Fibroblast of gingiva (primary cell): ENCODE measurements at places on chromosomes 5 and 9.
A peak's percentile ranks its signal among the peaks of the same experiment; 100 is the strongest.

GRCh38 chr9:78296201-78296892, 578 bp upstream of the PSAT1 start:
- DNase-seq, result peak; percentile 44

GRCh38 chr9:6968271-6968670, 210.5 kb downstream of the KDM4C start:
- DNase-seq, result peak; percentile 61

- DNase-seq, result no peak
Measured at GRCh38 chr5:141806626-141807025, 71.6 kb downstream of the PCDH1 start.

DNA sequence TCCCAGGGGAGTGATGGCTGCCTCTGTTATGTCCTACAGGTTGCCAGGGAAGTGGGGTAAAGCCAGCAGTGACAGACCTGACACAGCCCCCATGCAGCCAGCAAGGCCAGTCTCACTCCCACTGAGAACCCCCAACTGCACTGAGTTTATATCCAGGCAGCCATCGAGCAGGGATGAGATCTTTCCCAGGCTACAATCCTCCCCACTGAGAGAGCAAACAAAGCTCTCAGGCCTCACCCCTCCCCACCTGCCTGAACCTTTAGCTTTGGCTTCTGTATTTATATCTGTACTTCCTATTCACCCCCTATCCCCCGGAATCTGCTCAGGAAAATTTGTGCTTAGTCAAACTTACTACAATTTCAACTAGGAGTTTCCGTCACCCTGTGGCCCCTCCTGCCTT, 284.1 kb downstream of the FAM170A start:
- DNase-seq, result no peak

- no peak for DNase-seq
Measured at GRCh38 chr5:90171466-90171865, 238.1 kb downstream of the CETN3 start.

DNA sequence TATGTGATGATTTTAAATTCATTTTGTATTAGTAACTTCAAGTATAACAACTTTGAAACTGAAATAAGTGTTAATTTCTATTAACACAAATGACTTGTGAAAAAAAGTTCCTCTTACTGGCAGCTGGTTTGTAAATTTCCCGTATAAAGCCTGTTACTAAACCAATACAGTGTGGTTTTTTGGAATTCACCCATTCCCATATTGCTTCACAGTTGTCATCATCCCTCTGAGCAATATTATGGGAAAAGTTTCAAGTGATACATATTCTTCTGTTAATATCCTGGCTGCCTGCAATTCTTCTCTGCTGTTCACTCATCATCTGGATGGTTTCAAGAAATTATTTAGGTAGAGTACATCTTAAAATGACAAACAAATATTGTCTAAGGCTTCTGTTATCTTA, 1185.1 kb upstream of the C9orf72 start:
- DNase-seq, result no peak

DNA sequence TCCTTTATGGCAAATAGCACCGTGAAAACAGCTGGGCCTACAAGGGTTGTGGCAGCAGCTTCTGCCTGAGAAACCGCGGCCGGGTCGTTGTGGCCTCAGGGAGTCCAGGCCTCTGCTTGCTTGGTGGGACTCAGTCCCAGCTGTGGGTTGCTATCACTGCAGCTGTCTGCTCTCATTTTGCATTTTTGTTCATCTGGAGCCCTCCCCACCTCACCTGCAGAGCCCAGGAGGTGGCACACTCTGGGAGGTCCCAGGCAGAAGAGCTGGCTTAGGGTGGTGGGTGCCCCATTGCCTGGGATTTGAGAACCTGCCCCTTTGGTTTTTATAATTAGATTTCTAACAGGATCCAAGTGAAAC, 138.4 kb downstream of the GADD45G start:
- DNase-seq, result no peak

GRCh38 chr5:10459080-10460055, 17.7 kb downstream of the ROPN1L start:
- DNase-seq, result no peak

GRCh38 chr9:101691657-101692056, 46.8 kb downstream of the GRIN3A start:
- no peak for DNase-seq

DNA sequence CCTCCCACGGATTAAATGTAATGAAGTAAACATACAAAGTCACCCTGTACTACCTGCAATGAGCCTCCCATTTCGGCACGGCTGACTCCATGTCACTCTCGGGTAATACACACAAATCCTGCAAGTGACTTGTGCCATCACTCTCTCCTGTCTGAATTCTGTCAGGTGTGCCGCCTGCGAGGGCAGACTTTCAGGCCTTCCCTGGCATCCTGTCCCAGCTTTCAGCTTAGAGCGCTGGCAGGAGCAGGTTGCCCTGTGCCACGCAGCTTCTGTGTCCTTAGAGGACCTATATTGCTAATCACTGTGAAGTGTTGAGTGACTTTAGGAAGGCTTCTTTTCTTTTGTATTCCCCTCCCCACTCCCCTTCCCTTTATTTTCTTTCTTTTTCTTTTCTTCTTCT, 25.8 kb upstream of the S1PR3 start:
- DNase-seq, result no peak

DNA sequence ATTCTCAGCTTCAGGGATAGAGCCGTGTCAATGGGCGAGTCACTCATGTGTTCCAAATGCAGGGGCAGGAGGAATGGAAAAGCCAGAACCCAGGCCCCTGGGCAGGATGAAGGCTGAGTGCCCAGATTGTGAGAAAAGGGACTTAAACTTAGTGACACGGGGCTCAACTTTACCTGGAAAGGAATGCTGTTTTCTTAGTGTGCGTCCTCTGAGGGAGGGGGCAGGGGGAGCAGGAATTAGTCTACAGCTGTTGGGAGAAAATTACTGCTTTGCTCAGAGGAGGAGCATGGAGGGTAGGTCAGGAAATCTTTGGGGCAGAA, 14.6 kb downstream of the HK3 start:
- DNase-seq, result no peak

- DNase-seq, result no peak
Measured at GRCh38 chr5:88743231-88743834, 139.7 kb downstream of the MEF2C start.

DNA sequence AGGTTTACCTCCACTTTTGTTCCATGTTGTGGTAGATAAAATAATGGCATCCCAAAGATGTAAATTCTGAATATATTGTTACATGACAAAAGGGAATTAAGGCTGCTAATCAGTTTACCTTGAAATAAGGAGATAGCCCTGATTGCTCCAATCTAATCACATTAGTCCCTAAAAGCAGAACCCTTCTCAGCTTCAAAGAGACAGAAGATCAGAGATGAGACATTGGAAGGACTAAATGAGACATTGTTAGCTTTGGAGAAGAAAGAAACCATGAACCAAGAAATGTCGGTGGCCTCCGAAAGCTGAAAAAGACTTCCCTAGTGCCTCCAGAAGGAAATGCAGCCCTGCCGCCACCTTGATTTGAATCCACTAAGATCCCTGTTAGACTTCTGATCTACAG, 82.8 kb upstream of the PARP8 start:
- DNase-seq, result no peak

GRCh38 chr5:164277720-164278119, 772.3 kb downstream of the MAT2B start:
- no peak for DNase-seq

DNA sequence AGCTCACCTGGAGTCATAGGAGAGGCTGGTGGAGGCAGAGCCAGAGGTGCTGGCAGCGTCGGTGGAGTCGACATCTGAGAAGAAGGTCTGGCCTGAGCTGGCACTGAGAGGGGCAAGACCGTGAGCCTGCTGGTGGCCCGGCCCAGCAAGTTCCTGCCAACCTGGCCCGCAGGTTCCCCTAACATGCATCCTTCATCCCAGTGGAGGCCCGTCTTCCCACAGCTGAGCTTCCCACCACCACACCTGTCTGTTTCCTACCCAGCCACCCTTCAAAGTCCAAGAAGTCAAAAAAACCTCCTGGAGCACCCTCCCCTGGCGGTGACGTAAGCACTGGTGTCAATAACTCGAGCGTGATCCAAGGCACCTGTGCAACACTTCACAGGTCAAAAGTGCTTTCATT, 16.9 kb downstream of the PHF19 start:
- DNase-seq, result no peak

DNA sequence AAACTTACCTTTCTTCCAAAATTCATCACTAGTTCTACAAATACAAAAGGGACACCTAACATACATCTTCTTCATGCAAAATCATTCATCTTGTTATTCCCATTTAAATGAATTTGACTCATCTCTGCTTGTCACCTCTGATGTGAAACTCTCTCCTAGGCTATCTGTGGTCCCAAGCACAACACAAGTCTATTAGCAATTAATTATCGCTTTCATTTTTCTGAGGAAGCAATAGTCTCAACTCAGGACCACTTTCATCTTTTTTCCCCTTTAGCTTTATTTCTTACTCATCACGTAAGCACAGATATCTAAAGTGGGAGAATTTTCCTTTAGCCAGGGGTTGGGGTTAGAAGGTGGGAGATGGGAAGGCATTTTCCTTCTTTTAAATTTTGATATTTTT, 131.9 kb downstream of the ST8SIA4 start:
- DNase-seq, result no peak

DNA sequence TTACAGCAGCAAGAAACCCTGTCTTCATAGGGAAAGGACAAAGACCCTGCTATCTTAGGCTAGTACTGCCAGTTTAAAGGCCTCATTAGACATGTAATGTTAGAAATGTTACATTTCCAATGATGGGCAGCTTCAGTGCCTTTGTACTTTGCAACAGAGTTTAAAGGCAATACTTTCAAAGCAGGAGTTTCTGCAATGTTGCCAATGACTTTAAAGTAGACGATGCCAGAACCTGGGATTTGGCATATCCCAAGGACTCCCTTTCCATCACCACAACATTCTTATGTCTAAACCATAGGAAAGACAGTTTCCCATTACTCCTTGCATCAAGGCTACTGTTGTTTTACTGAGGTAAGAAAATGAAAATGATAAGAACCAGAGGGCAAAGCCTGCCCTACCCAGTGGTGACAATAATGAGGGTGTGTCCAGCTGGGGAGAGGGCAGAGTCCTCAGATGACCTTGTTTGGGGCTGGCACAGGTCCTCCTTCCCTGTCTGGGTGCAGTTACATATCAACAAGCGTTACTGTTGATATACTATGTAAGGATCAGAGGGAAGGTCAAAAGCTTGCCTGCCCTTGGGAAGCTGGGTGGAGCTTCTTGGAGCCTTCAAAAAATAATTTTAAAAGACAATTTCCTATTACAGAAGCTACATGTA, 27.5 kb upstream of the MLANA start:
- DNase-seq, result no peak

- DNase-seq, result no peak
Measured at GRCh38 chr9:131254626-131255025, 21.7 kb downstream of the FAM78A start.

GRCh38 chr9:96344458-96345180, 38.9 kb downstream of the SLC35D2 start:
- peak; percentile 91 for DNase-seq

- DNase-seq, result peak; percentile 75
Measured at GRCh38 chr5:7325975-7326913, 69.7 kb upstream of the ADCY2 start.

- peak; percentile 99 for DNase-seq
Measured at GRCh38 chr9:6272229-6272598, 56.0 kb upstream of the TPD52L3 start.

- DNase-seq, result no peak
Measured at GRCh38 chr9:99262949-99263418, 40.9 kb downstream of the SEC61B start.

DNA sequence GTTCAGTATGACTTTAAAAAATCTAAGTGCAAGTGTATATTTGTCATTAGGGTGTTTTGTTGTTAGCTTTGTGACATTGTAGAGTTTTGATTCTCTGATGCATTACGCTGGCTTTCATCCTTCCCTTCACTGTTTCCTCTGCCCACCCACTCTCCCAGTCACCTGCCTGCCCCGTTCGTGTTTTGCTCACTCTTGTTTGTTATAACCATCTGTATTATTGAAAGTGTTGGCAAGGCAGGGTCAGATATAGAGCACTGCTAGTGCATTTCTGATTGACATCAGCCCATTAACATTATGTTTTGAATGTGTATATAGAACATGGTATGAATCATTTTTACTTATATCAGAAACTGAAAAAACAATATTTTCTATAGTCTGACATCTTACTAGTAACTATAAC, 27.3 kb downstream of the SCGB3A1 start:
- no peak for DNase-seq

DNA sequence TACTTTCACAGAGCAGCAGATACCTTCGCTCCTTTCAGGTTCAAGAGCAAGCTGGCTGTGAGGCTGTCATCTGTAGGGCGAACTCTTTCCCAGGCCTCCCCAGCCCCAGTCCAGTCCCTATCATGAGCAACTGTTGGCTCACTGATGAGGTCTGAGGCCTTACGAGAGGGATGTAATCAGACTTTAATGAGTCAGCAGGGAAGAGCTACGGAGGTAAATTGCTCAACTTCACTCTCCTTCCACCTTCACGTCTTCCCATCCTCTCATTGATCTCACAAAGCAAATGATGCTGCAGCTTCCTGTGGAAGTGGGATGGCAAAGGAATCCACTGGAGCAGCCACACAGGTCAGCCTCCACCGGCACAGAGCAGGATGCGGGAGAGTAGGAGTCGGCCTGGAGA, 130.7 kb upstream of the TBCA start:
- DNase-seq, result no peak

- DNase-seq, result no peak
Measured at GRCh38 chr9:137115394-137116026, 977 bp upstream of the DPP7 start.

- peak; percentile 5 for DNase-seq
Measured at GRCh38 chr5:94508461-94509148, 109.8 kb downstream of the KIAA0825 start.

DNA sequence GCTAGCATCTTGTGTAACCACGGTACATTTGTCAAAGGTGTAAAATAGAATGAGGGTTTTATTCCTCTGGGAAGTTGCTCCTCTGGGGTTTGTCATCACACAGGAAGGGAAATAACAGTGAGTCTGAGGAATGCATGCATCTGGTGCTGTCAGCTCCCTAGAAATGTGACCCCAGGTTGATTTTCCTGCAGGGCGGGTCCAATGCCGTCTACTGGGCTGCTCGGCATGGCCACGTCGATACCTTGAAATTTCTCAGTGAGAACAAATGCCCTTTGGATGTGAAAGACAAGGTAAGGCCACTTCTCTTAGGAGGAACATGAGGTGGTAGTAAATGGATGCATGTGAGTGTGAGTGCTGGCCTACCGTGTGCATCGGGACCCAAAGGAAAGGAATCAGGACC, 78.8 kb upstream of the CTSL start:
- DNase-seq, result no peak

GRCh38 chr5:7250004-7250403, 145.9 kb upstream of the ADCY2 start:
- DNase-seq, result no peak

GRCh38 chr5:1772634-1773033, 27.0 kb downstream of the MRPL36 start:
- DNase-seq, result peak; percentile 20

GRCh38 chr5:169374761-169375160, 73.8 kb upstream of the SLIT3 start:
- DNase-seq, result no peak

- no peak for DNase-seq
Measured at GRCh38 chr5:116486588-116486987, 88.0 kb downstream of the SEMA6A start.

GRCh38 chr9:124725068-124725452, 46.1 kb downstream of the NR6A1 start:
- DNase-seq, result no peak

- DNase-seq, result no peak
Measured at GRCh38 chr9:114184071-114184470, 28.7 kb downstream of the COL27A1 start.
